Dermis microvascular lymphatic vessel endothelial cell (primary cell): ENCODE measurements at places on chromosomes 7 and 10. TPM values are rescaled to one million over a fixed set of nuclear protein-coding genes. Genes with fewer than 3 reads are reported as not detected.

Gene PDCD11
- total RNA-seq = 26.3 and 26.9 TPM in 2 replicates

- DNase-seq = no peak
Measured at GRCh38 chr7:47277321-47277781, 304.6 kb downstream of the TNS3 start.

DNA sequence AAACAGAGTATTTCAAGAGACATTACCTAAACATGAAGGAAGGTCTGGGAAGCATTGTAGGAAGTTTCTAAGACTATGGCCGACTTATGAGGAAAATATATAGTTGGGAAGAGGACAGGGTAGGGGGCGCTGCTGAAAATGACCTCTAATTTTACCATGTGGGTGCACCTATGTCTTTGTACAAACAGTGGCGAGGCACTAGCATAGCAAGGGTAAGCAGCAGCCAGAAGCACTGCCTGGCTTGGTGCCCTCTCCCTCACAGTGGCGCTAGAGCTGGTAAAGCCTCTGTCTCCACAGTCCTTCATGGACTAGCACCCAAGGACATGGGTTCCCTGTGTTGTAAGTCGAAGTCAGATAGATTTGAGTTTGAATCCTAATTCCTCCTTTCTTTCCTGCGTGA, 461.2 kb downstream of the INHBA start:
- DNase-seq = no peak

GRCh38 chr10:31413325-31413724, 94.3 kb downstream of the ZEB1 start:
- peak; percentile 5 for DNase-seq

Gene BMPER
- total RNA-seq = 0.13 and 4.9 TPM in 2 replicates

GRCh38 chr7:132073920-132074589, 502.2 kb downstream of the PLXNA4 start:
- no peak for DNase-seq

- peak; percentile 25 for DNase-seq
Measured at GRCh38 chr7:6533893-6534495, 17.3 kb downstream of the GRID2IP start.
